ENCODE measurements at places on chromosomes 3 and 15.

- no peak for DNase-seq
Measured at GRCh38 chr15:63203451-63204090, 14.2 kb downstream of the RAB8B start.

DNA sequence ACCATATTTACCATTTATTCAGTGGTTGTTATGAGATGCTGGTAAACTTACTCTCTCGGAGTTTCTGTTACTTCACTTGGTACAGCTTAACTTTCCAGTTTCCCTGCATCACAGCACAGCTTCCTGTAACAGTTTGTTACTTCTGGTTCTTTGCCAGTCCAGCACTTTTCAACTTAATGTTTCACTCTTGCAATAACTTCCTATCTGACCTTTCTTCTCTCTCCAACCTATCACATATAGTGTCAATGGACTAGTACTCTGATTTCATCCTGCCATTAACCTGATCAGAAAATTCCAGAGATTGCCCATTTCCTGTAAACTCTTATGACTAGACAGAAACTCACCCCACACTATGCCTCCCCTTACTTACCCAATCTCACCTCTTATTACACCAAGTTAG is 3.9 kb upstream of the ATP11B start:
- DNase-seq = no peak

DNA sequence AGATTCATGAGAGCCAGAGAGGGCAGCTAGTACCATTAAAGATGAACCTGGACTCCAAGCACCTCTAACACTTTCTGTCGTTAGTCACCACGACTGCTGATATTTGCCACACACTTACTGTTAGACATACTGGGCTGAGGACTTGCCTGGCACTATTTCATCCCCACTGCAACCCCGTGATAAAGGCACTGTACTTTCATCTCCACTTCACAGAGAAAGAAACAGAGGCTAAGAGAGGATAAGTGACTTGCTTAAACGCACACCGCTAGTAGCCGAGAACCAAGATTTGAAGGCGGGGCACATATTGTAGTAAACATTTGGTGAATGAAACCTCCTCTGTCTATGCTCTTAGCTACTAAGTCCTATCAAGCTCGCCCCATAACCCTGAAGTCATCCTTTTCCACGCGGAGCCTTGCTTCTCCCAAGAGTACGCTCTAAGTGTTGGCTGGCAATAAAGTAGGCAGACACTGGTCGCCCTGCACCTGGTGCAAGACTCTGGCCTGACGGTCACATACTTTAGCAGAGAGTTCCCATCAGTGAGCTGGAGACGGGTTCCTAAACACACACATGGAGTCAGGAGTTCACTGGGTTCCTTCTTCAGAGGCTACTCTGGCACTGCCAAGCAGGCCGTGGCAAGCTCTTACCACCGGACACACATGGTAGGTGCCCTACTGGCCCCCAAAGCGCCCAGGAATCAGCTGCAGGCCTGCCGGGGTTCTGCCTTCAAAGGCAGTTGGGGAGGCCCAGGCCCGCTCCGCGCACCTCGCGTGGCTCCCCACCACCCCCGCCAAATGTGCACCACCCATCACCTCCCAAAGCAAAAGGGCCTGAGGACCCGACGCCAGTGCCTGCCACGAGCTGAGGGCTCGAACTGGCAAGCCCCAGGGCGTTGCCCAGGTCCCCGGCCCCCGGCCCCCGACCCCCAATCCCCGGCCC is 951 bp downstream of the POMGNT2 start:
- no peak for DNase-seq

DNA sequence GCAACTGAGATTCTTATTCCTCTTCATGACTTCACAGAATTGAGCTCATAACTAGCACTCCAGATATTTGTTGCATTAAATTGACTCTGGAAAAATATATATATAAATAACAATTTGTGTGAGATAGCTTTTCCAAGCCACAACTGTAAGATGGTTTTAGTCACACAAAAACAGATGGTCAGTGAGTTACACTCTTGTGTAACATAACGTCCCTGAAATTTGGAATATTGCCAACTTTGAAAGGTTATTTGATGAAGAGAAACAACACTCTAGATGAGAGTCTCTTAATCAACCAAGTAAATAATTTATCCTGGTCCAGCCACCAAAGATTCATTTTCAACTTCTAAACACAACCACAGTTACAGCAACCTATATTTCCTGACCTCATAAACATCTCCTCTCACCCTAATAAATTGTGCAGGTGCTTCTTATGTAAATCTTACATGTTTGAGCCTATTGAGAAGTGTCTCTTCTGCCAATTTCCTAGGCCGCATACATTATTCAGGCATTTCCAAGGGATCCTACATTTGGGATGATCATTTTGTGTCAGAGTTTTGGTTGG is 84.9 kb upstream of the ACP3 start:
- DNase-seq = no peak

DNA sequence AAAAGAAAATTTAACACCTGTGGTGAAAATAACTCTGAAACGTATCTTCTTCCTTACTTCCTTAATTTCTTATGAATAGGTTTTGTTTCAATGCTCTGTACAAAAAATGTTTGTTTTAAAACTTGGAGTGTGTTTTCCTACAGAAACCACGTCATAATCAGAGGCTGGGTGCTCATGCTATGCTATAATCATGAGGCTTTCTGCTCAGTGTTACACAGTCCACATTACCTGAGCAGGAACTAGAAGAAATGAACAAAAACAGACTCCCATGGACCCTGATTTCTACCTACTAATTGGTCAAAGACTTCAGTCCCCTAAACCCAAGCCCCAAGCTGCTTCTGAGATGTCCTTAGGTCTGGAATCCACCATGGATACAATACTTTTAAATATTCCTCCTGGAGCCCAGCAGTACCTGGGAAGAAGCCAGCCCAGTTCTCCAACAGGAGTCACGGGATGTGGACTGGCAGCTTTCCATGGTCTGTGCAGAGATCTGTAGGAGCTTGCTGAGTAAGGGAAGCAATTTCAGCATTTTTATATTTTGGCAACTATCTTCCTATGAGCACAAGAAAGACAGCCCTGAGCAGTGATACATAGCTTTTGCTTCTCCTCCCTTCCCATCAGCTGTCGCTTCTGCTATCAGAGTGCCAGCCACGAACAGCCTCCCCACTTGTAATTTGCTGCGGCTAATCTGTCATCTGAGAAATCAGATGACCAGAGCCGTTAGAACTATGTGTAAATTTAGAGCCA is 65.6 kb downstream of the WDR72 start:
- no peak for DNase-seq

GRCh38 chr15:39326306-39326975 is 254.4 kb upstream of the THBS1 start:
- no peak for DNase-seq

GRCh38 chr15:77162872-77163633 is 92.1 kb upstream of the TSPAN3 start:
- no peak for DNase-seq

DNA sequence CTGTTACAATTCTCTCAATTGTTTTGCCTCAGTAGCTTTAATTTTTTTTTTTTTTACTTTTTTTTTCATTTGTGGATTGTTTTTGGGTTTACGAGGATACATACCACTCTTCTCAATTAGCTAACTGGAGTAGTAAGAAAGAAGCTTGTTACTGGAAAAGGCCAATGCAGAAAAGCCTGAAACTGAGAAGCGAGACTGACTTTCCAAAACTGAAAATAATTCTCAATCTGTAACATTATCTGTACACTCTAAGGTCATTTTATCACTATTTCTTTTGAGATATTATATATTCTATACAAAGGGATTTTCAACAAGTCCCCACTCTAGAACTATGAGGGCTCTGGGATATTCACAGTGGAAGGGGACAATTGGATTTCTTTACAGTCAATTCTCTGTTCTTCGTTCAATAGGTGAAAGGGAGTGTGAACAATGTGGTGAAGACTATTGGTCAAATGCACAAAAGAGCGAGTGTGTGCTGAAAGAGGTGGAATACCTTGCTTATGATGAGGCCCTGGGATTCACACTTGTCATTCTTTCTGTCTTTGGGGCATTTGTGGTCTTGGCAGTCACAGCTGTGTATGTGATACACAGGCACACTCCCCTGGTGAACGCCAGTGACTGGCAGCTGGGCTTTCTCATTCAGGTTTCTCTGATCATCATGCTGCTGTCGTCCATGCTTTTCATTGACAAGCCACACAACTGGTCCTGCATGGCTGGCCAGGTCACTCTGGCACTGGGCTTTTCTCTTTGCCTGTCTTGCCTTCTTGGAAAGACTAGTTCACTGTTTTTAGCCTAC is 83.9 kb upstream of the KCNAB1 start:
- no peak for DNase-seq

- DNase-seq = no peak
Measured at GRCh38 chr3:7289121-7289520, 428.2 kb downstream of the GRM7 start.

- DNase-seq = no peak
Measured at GRCh38 chr15:92268900-92269299, 124.8 kb upstream of the ST8SIA2 start.

GRCh38 chr3:169548194-169548593 is 115.3 kb downstream of the MECOM start:
- no peak for DNase-seq

GRCh38 chr15:63405159-63405558 is 23.5 kb upstream of the CA12 start:
- no peak for DNase-seq

DNA sequence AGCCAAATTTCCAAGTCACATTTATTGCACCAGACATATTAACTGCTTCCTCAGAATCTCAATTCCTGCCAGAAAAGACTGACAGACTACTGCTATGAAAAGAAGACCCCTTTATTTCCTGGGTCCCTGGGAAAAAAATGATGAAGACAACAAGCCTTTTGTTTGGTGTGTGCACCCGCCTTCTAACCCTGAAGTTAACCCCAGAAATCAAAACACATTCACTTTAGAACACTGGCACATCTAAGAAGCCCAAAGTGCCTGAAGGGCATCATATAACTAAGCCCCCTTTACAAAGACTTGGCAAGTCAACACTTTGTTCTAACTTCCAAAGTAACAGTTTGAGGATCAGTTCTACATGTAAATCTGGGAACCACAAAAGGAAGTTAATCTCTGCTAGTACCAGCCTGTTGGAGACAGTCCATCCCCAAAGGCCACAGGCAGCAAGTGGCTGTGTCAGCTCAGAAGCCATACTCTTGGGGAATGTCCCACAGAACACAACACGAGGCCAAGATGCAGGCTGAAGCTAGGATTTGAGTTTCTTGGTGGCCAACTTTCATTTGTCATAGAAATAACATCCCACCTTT is 16.3 kb upstream of the ATP1B3 start:
- no peak for DNase-seq

DNA sequence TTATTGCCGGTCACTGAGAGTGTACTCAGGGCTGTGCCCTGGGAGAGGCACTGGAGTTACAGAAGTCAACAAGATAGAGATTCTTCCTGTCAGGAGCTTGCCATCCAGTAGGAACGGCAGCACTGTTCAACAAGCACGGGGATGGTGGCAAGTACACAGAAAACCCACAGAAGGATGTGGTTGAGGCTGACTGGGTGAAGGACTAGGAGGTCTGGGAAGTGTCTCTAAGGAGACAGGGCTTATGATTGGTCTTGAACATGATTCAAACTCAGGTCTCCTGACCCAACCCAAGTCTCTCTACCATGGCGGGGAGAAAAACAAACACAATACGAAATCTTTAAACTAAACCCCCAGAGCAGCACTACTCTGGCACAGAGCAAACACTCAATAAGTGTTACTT is 37.6 kb downstream of the ERICH6 start:
- DNase-seq = no peak

- no peak for DNase-seq
Measured at GRCh38 chr15:47737477-47737876, 20.2 kb downstream of the SEMA6D start.

- no peak for DNase-seq
Measured at GRCh38 chr3:102144063-102144462, 290.8 kb upstream of the ZPLD1 start.

DNA sequence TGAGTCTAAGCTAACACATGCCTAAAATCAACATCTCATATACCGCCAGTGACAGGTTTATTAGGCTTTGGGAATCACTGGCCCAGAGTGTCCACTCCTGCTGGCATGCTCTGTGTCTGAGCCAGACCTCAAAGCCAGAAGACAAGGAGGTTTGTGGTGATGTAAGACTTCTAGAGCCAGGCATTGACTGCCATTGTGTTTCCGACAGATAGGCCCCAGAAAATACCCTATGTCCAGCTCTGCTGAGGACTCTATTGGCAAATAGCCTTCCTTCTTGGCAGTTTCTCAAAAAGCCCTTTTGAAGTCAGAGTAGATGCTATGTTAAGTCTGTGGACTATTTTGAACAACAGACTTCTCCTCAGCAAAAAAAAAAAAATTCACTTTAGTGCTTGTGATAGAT is 181.9 kb upstream of the UBE2E1 start:
- peak; percentile 49 for DNase-seq

GRCh38 chr3:30661098-30661873 is 54.9 kb downstream of the TGFBR2 start:
- DNase-seq = no peak

- no peak for DNase-seq
Measured at GRCh38 chr3:72580900-72581299, 267.3 kb downstream of the SHQ1 start.

DNA sequence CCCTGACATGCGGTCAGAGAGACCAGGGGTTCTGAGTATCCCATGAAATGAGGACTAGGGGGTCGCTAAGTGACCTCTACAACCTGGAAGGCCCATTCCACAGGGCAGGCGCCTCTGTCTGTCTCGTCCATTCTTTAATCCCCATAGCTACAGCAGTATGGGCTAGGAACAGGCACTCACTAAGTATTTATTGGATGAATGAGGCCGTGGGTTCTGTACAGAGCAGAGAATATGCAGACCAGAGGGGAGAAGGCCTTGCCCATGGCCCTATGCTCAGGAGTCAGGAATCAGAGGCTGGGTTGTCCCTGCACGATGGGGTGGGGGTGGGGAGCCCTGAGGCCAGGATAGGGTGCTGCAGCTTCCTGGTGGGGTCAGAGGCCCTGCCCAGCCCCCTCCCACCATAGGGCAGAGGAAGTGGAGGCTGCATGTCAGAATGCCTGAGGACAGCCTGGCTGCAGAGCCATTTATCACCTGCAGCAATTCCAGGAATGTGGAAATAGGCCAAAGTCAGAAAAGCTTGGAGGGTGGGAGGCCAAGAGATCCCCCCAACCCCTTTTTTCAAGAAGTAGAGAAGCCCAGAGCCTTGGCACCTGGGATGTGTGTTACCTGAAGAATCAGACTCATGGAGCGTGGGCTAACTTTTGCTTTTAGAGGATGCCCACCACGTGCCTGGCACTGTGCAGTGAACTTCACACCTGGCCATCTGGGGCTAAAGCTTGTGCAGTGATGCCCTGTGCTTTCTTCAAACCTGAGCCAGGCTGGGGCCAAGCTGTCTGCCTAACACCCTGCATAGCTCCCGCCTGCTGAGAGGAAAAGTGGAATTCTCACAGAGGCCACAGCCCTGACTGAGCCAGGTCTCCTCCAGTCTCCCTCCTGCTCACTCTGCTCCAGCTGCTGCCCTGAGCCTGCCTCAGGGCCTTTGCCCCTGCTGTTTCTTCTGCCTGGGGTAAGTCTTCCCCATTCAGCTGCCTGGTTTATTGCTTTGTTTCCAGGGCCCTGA is 109.4 kb downstream of the WNT7A start:
- DNase-seq = no peak

GRCh38 chr3:181317508-181317907 is 328.0 kb upstream of the DNAJC19 start:
- DNase-seq = no peak

Data from GM04504 (cell line).